SIG-M5 (cell line): ENCODE measurements at places on chromosomes 12 and 14.

DNA sequence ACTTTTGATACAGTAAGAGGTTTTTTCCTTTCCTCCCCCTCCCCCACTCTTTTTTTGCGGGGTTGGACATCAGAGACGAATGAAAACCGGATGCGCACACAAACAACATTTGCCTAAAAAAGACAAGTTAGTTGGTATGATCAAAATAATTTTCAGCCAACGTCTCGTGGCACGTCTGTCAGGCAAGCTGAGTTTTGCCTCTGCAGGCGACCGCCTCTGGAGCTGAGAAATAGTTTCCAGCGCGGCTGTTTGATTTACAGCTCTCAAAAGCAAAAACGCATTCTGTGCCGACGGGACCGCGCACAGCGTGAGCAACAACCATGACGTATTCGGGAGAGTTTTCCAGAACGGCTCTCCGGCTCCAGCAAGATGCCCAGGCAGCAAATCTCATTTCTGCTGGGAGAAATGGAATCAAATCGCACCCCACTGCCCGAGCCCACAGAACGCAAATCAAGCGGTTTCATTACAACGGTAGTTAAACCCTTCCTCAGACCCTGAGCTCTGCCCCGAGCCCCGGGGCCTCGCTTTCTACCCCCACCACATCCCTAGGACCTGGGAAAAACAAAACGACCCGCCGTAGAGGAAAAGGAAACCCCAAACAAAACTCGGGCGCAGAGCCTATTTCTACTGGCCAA is 14.2 kb upstream of the CALM1 start:
- no peak for DNase-seq

DNA sequence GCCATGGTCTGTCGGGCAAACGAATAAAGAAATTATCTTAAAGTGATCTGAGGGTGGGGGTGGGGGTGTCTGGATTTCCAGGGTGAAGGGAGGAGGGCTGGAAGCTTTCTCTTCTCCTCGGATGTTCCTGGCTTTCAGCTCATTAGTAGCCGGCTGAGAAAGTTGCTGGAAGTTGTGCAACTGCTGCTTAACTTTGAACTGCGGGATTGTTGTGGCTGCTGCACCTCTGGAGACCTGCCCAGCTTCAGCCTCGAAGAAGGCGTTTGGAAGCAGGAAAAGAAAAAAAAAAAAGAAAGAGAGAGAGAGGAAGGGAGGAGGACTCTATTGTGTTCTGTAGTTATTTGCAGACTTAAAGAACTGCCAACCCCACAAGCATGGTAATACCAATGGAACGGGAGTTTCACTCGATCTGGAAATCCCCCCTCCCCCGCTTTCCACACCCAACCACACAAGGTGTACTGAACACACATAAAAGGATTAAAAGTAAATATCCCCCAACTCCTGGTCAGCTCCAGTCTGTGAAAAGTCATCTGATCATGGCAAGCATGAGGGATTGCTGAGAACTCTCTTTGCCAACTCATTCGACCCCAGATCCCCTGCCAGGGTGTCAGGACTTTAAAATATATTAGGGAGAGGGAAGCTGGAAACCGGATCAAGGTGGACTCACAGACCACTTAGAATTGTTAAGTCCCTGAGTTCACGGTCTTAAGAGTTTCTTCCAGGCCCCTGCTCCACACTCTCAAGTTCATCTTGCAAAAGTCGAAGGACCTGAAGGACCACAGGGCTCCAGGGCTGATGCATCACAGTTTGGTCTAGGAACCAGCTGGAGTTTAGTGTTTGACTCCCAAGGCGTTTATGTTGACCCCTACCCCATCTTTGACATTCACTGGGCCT is at the start of gene RASSF9:
Gene RASSF9 (minus strand): TSS at position 213 of the 894 bp plus-strand sequence. CDS start 208 bp downstream, at position 5.
- no peak for DNase-seq

DNA sequence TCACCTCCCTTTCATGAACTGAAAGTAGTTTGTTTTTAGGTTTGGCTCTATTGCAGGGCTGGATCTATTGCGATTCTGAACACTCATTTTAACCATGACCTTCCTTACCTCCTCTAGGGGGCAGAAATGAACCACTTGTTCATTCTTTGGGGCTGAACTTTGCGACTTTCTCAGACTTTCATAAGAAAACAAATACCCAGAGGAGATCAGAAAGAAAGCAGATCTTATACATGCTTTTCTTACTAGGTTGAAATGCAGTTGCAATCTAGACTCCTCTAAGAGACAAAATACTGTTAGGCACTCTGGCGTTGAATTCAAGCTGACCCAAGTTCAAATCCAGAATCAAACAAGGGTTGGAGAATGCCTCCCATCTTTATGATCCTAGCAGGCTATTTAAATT is 32.6 kb upstream of the PLEKHG3 start:
- no peak for DNase-seq

- no peak for DNase-seq
Observed at GRCh38 chr12:102992720-102993119, 35.2 kb downstream of the ASCL1 start.
